ENCODE measurements at places on chromosomes 7 and 10.

DNA sequence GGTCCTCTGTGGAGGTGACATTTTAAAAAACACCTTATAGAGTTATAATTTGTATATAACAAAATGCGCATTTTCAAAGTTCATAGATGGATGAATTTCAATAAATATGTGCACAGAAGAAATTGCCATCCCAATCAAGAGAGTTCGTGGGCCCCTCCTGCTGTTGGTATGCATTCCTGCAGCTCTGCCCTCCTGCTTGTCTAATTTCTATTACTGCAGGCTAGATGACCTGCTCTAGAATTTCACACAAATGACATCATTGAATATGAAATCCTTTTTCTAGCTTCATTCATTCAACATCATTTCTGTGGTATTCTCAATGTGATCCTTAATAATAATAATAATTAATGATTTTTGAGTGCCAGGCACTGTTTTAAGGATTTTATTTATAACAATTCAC, 348.2 kb downstream of the SDK1 start:
- no peak for DNase-seq

- no peak for DNase-seq
Measured at GRCh38 chr7:115135769-115136410, 214.0 kb downstream of the MDFIC start.

DNA sequence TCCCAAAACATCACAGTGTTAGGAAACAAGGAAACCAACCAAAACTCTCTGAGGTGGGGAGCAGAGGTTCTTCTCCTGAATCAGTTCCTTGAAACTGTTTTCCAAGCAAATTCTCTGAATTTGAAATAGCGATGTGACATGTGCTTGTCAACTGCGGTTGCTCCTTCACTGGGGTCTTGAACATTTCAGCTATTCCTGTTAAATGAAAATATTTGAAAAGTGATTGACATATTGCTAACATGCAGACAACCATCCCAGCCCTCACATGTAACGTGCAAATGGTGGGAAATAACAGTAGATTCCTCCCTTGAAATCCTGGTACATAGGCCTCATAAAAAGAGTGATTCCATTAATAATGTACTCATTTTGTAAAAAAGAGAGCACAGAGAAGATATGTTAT, 15.9 kb downstream of the MKI67 start:
- no peak for DNase-seq

DNA sequence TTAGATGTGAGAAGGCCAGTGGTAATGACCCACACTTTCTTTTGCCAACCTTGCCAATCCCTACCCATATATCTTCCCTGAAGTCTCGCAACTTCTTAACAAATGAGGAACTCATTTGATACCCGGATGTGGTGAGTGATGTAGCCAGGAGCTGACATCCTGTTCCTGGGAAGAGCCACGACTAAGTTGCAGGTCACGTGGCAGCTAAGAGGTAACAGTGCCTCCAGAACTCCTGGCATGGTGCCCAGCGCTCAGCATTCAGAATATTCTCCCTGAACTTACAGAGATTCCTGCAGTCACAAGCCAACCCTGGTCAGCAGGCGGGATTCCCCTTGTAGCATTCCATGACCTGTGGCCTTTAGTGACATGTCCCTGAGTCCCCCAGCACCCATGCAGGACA, 282.5 kb downstream of the GALNT17 start:
- peak; percentile 79 for DNase-seq

GRCh38 chr10:104150139-104150538, 28.2 kb downstream of the SFR1 start:
- no peak for DNase-seq

GRCh38 chr7:142228537-142229104, 29.2 kb downstream of the PRSS58 start:
- DNase-seq, result no peak

DNA sequence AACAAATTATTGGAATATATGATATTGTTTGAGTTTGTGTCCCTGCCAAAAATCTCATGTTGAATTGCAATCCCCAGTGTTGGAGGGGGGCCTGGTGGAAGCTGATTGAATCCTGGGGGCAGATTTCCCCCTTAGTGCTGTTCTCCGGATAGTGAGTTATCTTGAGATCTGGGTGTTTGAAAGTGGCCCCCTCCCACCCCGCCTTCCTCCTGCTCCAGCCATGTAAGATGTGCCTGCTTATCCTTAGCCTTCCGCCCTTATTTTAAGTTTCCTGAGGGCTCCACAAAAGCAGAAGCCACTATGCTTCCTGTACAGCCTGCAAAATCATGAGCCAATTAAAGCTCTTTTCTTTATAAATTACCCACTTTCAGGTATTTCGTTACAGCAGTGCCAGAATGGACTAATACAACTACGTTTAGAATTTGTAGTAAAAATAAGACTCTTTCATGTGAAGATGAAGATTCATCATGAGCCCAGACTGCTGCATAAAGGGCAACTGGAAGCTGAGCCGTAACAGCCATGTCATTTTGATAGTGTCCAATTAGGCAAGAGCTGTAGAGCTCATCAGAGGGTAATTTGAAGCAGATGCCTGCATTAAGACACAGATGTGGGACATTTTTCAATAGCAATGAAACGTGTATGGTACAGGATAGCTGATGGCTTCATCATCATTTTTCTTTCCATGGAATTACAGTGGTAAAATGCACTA, 1007.2 kb downstream of the REEP3 start:
- DNase-seq, result no peak

GRCh38 chr7:20224025-20224424, 6.8 kb upstream of the MACC1 start:
- peak; percentile 72 for DNase-seq

DNA sequence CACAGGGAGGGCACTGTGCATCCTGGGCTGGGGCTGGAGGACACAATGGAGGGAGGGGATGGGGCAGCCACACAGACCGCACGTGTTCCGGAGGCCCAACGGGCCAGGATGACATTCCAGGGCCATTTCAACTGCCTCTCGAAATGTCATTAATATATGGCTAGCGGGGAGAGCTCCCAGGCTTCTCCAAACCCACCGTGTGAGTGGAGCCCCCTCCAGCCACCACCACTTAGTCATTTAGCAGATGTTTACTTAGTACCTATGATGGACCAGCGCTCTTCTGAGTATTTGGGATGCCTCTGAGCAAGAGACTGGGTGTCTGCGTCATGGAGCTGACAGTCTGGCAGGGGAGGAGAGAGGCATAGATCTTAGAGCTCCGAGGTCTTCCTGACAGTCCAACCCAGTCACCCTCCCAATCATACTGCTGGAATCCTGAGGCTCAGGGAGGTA, 107.3 kb downstream of the ZMIZ1 start:
- DNase-seq, result no peak

- peak; percentile 53 for DNase-seq
Measured at GRCh38 chr10:58585435-58585834, 72.8 kb downstream of the BICC1 start.

- no peak for DNase-seq
Measured at GRCh38 chr10:100442548-100442947, 20.3 kb upstream of the WNT8B start.

- peak; percentile 8 for DNase-seq
Measured at GRCh38 chr10:22022257-22023032, 18.9 kb upstream of the DNAJC1 start.

GRCh38 chr10:43380610-43381222, 9.3 kb downstream of the FXYD4 start:
- no peak for DNase-seq

DNA sequence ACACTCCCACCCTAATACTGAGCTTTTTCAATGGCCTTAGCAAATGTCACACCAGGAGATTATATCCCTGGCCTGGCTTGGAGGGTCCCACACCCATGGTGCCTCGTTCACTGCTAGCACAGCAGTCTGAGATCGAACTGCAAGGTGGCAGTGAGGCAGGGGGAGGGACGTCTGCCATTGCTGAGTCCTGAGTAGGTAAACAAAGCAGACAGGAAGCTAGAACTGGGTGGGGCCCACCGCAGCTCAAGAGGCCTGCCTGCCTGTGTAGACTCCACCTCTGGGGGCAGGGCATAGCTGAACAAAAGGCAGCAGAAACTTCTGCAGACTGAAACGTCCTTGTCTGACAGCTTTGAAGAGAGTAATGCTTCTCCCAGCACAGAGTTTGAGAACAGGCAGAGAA, 338.9 kb upstream of the MBL2 start:
- DNase-seq, result no peak

- DNase-seq, result no peak
Measured at GRCh38 chr10:97001183-97001991, 169.3 kb downstream of the LCOR start.

- DNase-seq, result no peak
Measured at GRCh38 chr7:566100-566499, 46.5 kb upstream of the PDGFA start.
